ENCODE measurements at places on chromosomes 5 and 9. TPM values are rescaled to one million over a fixed set of nuclear protein-coding genes. Genes with fewer than 3 reads are reported as not detected.

DNA sequence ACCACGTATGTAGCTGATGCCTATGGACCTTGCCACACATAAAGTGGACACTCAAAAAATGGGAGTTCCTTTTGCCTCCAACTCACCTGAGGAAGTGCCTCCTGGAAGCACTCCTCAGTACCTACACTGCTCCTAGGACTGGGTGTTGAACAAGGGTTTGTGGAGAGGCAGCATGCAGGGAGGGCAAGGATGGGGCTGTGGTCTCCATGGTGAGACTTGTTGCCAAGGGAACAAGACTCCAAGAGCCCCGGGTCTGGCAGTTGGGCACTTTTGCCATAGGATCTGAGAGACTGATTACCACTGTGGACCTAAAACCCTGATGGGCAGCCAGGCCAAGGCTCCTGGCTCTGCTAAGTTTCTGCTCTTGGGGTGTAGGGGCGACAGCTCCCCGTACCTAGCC, 6.9 kb upstream of the NR5A1 start:
- no peak for DNase-seq

DNA sequence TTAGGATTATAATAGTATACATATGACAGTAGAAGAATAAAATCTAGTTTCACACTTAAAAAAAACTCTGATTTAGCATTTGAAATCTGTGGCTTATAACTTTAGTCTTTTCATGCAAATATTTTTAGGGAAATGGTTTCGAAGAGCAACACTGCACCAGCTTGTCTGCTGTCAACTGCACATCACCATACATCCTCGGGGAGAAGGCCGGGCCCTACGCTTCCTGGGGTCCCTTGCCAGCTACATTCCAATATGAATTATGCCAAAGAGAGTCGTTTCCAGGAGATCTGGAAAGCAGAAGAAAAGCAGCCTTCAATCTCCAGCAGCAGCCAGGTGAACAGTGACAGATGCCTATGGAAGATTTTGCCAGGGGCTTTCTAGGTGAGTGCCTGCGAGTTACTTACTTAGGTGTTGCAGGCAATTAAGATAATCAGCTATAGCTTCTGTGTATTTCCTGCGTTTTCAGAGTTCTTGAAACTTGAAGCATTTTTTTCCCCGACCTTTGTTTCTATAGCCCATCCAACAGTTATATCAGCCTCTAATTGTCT, 166.8 kb downstream of the TRPM3 start:
- DNase-seq: no peak

DNA sequence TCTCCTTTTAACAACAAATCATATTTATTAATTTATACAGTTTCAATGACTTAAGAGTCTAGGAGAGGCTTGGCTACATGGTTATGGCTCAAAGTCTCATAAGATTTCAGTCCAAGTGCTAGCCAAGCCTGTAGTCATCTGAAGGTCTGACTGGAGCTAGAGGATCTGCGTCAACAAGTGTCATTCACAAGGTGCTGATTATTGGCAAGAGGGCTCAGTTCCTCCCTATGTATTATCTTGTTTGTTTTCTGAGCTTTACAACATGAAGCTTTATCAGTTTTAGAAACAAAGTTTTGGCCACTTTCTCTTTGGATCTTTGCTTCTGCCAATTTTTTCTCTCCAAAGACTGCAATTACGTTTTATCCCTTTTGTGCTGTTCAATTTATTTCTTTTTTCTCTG, 94.7 kb downstream of the RICTOR start:
- no peak for DNase-seq

DNA sequence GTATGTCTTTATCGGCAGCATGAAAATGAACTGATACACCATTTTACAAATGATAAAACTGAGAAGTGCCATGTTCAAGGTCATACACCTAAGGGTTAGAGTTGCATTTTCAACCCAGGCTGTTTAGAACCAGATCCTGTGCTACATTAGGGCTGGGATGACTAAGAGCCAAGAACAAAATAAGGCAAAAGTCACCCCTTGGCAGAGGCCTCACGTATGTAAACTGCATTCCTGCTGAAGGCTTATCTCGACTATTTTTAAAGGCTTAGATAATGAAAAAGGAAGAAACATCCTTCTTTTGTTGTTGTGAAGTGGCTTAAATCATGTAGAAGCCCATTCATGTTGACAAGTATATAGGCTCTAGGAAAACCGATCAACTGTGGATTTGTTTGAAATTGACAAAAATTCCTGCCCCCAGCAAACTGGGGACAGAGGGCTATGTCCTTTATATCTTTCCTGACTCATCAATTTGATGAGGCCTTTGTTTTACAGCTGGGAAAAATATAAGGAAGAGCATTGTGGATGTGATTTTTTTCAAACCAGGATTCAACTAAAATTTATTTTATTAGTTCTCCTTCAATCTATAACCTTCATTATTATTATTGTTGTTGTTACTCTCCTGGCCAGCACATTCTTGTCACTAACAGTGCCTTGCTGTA, 196.5 kb downstream of the SNX18 start:
- no peak for DNase-seq

DNA sequence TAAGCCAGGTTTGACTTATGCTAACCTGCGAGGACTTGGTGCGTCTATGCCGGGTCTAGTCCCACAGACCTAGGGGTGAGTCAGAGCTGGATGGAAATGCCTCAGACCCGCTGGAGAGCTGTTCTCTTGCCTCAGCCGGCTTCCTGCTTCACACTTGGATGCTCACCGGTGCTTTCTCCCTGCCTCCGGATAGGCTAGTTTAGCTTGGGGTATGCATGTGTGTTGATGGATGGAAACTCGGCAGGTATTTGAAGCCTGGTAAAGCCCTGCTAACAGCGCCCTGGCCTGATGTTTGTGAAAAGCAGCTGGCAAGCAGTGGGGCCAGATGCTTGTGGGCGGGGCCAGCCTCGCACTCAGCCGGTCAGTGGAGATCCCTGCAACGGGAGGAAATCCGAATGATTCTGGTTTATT, 29.3 kb downstream of the PRRC2B start:
- peak; percentile 83 for DNase-seq

DNA sequence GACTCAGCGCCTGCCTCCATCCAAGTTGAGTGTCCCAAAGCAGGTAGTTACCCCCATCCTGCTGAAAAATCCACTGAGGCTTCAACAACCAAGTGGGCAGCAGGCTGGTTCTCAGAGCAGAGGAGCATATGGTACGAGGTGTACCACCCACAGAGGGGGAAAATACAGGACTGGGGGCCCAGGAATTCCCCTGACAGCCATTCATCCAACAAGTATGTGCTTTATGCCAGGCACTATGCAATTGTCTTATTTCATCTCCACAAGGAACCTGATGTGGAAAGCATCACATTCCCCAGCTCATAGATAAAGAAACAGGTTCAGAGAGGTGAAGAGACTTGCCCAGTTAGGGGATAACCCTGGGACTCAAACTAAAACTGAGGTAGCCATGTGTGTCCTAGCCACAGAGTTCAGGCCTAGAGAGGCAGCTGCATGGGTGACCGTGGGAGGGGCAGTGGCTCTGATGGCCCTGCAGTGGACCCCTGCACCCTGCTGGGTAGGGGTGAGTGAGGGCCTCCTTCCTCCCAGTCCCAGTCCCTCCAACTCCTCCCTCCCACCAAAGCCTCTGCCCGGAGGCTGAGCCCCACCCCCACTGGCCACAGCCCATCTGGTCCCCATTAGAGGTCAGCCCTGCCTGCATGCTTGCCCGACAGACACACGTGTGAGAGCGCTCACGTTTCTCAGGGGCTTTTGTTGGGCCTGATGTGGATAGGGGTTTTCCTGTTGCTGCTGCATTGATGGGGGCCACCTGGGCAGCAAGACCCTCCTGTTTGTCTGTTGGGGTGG, 11.5 kb downstream of the PDLIM4 start:
- no peak for DNase-seq

GRCh38 chr5:128257076-128257475, 173.5 kb downstream of the SLC12A2 start:
- DNase-seq: no peak

DNA sequence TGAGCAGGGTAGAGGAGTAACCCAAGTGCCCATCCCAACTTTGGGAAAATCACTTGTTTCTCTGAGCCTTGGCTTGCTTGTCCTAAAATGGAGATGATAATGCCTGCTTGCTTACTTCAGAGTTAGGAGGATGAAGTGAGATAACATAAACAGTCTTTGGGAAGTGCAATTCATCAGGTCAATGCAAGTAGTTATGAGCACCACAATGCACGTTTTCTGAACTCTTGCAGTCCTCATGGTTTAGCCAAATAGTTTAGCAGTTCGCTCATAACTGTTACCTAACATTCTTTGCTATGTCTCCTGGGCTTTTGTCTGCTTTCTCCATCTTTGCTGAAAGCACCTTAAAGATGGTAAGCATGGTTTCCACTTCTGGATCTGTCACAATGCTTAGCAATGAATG, 270.0 kb downstream of the ADAMTSL1 start:
- no peak for DNase-seq

- no peak for DNase-seq
Observed at GRCh38 chr9:84947412-84947972, 278.0 kb downstream of the NTRK2 start.

GRCh38 chr9:34623374-34624235, 3.3 kb upstream of the DCTN3 start:
- DNase-seq: peak; percentile 71

- DNase-seq: no peak
Observed at GRCh38 chr5:173201636-173202265, 33.3 kb downstream of the NKX2-5 start.

CCDC192 gene
- 0.36 TPM for total RNA-seq

CFAP90 gene
- 0.81 TPM for total RNA-seq

GBGT1 gene
- total RNA-seq: 20.5 TPM

SPAG8 gene
- 2.8 TPM for total RNA-seq

CAMK2A gene
- 0.49 TPM for total RNA-seq

SLC4A9 gene
- total RNA-seq: not detected
